ENCODE measurements at places on chromosomes 2 and 18. TPM values are rescaled to one million over a fixed set of nuclear protein-coding genes. Genes with fewer than 3 reads are reported as not detected.

Gene GALNT13
- 2.0 TPM for total RNA-seq

- DNase-seq = no peak
Measured at GRCh38 chr2:167135706-167136105, 247.4 kb downstream of the XIRP2 start.

DNA sequence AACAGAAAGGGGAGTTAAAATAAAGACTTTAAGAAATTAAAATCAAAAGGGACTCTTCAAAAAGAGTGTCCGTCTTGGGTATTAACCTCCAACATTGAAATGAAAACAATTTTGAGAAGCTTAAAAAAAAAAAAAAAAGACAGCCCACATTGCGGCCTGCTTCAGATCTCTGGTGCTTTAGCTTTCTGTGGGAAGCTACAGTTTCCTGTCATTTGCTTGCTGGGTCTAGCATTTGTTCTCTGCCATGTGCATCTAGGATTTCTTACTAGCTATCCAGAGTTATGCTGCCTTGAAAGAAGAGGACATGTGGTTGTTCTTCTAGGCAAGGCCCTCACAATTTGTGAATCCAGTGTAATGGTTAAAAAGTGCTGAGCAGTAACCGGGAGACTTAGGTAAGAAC, 375.3 kb downstream of the SLC4A3 start:
- no peak for DNase-seq

Gene RBMS1
- 152 TPM for total RNA-seq

Gene PTPN4
- 38.2 TPM for total RNA-seq

DNA sequence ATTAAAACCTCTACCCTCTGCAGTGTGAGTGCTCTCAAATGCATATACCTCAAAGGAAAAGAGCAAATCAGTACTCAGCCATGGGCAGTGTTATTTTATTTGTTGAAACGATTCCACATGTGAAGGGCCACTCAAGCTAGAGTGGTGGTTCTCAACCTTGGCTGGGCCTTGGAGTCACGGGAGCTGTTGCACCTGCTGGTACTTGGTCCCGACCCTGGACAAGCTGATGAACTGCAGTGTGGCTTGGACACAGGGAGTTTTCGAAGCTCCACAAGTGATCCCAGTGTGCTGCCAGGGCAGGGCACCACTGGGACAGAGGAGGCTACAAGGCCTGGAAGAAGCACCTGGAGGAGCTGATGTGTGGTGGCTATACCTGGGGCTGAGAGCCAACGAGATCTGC, 19.7 kb downstream of the GNLY start:
- DNase-seq = no peak

Gene ANKRD62
- total RNA-seq = not detected

- DNase-seq = no peak
Measured at GRCh38 chr2:66984864-66985263, 412.3 kb upstream of the ETAA1 start.

Gene RNASEH1
- 32.6 TPM for total RNA-seq

DNA sequence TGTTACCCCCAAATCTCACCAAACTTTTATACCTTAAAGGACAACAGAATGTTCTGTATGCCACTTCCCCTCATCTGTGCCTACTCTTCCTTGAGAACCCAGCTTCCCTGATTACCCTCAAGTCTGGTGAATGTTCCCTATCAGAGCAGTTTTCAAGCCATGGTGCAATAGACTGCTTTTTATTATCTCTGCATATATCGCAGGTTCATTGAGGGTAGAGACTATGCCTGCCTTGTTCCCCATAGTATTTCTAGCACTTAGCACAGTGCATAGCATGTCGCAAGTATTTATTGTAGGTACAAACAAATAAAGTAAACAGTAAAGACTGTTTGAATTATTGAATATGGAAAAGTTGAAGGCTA, 146.6 kb downstream of the HAUS1 start:
- no peak for DNase-seq

Gene ABCB11
- total RNA-seq = 0.02 TPM

GRCh38 chr2:70948337-70949003, 12.8 kb downstream of the ATP6V1B1 start:
- peak; percentile 33 for DNase-seq

- peak; percentile 90 for DNase-seq
Measured at GRCh38 chr2:10659898-10660568, 29.7 kb downstream of the NOL10 start.

Gene SPATA3
- total RNA-seq = not detected

DNA sequence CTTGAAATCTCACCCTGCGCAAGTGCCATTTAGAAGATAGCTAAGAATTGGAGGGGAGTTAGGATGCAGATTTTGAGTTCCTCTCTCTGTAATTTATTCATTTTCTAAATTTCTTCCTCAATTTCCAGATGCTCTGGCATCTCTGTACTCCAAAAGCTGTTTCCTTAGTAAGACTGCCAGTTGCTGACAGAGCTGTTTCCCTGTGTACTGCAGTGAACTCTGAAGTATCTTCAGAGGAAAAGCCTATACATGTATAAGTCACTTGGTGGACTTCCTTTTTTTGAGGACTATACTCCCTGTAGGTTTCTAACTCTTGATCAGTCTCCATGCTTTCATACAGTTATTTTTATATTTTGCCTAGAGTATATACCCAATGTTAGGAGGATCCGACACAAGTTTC, 1.5 kb upstream of the RESP18 start:
- DNase-seq = no peak

Data from astrocyte (in vitro differentiated cells and primary cell).